Nucleus accumbens (tissue), 56 donors: ENCODE measurements at places on chromosomes 11 and 22.

GRCh38 chr22:33380789-33381530 lies 322.8 kb upstream of the SYN3 start:
- DNase-seq: no peak

GRCh38 chr11:73188301-73188700 lies 29.8 kb upstream of the P2RY2 start:
- DNase-seq: no peak

DNA sequence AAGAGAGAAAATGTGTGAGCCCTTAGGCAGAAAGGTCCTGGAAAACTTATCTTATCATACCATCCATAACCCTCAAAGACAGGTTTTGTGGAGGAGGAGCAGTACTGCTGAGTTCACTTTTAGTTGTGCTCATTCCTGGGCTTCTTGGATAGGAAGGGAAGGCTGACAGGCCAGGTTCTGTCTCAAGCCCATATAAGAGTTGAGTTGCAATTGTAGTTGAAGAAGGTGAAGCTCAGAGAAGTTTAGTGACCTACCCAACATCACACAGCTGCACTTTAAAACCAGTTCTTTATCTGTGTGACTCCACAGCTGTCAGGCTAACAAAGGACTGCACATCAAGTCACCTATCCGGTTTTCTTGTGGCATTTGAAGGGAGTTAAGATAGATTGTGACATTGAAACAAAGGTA lies 13.0 kb downstream of the TEAD1 start:
- DNase-seq: no peak

DNA sequence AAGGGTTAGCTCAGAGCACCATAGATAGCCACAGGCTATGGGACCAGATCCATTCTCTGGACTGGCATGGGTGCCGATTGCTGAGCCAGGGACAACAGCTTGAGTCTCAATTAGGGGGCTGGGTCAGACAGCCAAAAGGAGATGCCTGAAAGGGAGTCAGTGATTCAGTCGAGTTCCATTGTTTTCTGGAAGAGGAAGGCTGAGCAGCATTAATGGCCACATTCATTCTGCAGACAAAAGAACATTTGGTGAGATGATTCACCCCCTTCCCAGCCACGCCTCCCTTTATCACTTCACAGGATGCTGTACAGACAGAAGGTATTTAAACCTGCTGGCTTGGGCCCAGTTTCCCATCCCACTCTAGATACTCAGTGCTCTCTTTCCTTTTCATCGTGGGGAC lies 131.9 kb downstream of the ADAMTS15 start:
- DNase-seq: peak; percentile 49

- DNase-seq: no peak
Observed at GRCh38 chr11:123100379-123101085, 38.6 kb upstream of the HSPA8 start.

- no peak for DNase-seq
Observed at GRCh38 chr11:8059030-8059429, 22.0 kb upstream of the TUB start.

GRCh38 chr11:5131584-5132335 lies 6.4 kb downstream of the OR52A5 start:
- no peak for DNase-seq

GRCh38 chr11:58526721-58527120 lies 18.8 kb upstream of the OR5B21 start:
- no peak for DNase-seq

GRCh38 chr22:25487508-25487907 lies 77.0 kb upstream of the GRK3 start:
- no peak for DNase-seq

DNA sequence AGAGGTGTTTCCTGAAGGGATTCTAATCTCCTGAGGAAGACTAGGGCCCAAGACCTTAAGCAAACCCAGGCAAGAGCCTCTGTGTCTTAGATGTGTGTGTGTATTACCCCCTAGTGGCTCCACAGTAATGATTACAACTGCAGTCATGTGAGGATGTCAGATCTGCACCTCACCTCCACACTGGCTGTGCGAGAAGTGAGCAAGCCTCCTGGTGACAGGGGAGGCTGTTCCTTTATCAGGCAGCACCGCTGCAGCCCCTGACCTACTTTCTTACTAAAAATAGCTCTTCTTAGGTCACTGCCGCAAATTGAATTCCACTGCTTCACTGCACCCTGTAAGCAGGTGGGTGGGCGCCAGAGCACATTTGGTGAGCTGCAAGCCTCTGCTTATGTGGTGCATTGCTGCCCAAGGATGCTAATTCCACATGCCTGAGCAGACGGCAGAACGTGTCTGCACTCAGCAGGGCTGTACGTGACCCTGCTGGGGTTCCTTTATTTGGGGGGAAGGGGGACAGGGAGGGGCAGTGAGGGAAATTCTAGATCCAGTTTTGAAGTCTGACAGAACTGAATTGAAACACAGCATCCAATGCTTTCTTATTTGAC lies 112.4 kb downstream of the KCNC1 start:
- no peak for DNase-seq

- DNase-seq: no peak
Observed at GRCh38 chr22:44880610-44881290, 128.4 kb downstream of the ARHGAP8 start.

GRCh38 chr22:42949159-42949558 lies 65.8 kb downstream of the PACSIN2 start:
- DNase-seq: no peak

GRCh38 chr11:12199231-12199948 lies 89.0 kb downstream of the MICAL2 start:
- no peak for DNase-seq

- no peak for DNase-seq
Observed at GRCh38 chr11:76186776-76187279, 19.5 kb downstream of the WNT11 start.

DNA sequence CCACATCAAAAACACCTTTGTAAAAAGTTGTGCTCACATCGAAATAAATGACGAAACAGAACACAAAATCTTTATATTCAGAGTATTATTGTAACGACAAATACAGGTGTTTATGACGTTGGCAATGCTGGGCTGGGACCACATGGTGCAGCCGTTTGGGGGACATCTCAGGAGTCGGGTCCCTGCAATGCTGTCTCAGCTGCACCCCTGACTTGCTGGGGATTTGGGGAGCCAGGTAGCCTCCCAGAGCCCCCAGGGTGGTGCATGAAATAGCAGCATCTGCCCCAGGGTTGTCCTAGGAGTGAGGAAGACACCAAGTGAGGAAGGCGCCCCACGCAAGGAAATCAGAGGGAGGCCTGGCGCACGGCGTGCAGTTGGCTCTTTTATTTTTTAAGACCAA lies 1526.8 kb downstream of the BRD1 start:
- no peak for DNase-seq

DNA sequence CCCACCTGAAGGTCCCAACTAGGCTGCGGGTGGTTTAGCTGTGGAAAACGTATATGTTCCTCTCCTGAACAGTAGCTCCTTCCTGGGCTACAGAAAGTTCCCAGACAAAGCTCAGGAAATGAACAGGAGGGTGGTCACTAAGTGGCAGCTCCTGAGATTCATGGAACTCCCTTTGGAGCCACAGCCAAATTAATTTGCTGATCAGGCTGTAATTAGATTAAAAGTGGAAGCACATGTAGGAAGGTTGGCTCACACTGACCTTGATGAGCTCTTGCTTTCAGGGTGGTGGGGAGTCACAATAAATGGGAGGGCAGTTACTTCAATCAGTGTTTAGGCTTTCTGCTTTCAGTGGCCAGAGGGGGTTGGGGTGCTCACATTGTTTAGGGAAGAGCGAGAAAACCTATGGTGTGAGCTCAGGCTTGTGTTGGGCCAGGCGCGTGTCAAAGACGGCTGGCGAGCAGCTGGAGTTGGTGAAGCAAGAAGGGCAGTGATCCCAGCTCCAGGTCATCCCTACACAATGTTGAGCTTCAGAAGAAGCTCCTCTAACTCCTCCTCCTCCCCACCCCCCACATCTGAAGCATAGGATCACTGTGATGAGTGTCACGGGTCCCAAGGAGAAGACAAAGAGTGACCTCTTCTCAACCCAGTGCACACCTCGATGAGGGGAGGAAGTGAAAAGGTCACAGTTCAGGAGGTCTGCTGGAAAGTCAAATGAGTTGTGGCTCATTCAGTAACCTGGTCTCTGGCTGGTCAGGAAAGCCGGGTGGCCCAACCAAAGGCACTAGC lies 42.5 kb downstream of the CLPB start:
- no peak for DNase-seq

- no peak for DNase-seq
Observed at GRCh38 chr11:93870616-93871015, 20.2 kb upstream of the VSTM5 start.

DNA sequence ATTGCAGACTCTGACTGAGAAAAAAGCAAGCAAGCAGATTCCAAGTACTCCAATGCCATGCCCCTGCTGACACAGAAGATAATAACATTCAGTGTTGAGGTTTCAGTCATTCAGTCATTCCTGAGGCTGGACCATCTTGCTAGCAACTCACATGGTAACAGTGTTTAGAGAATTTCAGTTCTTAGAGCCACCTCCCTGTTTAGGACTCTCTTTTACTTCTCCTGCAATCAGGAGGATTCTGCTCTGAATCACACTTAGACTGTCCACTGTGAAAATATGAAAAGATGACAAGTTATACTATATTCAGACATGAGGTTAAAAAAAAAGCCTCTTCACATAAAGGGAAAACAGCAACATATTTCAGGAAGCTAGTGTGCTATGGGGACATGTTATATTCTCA lies 183.9 kb upstream of the CTSC start:
- no peak for DNase-seq

- no peak for DNase-seq
Observed at GRCh38 chr22:45008186-45008681, 1.6 kb downstream of the PHF21B start.

DNA sequence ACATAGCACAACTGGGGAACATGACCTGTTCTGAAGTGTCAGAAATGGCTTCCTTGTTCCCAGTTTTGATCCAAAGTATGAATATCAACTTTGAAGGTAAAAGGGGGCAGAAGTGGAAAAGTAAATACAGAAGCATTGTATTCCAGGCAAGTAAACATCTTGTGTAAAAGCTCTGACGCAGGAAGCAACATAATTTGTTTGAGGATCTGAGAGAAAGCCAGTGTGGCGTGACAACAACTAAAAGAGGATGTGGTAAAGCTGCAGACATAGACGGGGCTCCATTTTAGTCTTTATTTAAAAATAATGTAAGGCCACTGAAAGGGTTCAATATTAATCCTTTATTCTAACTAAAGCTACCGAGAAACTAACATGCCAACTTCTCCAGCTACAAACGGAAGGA lies 310.2 kb downstream of the DLG2 start:
- no peak for DNase-seq
